ENCODE measurements at places on chromosomes 4 and X.

- DNase-seq: peak; percentile 6
Measured at GRCh38 chr4:119329835-119330620, 8.1 kb upstream of the FABP2 start.

DNA sequence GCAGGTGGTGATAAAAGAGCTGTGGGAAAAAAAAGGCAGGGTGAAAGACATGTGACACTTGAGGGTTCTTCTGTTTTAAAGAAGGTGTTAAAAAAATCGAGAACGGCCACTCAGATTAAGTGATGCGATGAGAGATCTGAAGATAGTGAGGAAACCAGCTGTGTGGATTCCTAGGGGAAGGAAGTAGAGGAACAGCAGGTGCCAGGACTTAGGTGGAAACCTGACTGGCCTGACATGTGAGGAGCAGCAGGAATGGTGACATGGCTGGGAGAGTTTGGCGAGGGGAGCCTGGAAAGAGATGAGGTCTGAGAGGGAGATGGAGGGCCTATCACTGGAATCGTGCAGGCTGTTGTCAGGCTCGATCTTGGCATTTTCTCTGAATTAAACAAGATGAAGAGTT, 55.5 kb downstream of the BMPR1B start:
- no peak for DNase-seq

DNA sequence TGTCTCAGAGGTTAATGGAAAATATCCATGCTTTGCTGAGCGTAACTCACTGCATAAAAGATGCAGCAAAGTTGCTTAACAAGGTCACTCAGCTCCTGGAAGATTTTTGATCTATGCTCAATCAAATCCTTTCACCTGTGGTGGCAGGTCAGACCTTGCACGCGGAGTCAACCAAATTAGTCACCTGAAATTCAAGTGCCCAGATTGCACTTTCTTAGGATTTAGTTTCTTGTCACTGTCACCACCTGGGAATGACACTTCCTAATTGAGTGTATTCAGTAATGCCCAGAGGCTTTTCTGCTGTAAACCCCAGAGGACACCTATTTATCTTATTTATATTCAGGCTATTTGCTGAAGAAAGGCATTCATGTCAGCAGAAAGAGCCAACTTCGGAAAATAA, 215.8 kb upstream of the SMIM31 start:
- no peak for DNase-seq

GRCh38 chr4:121790976-121791375, 10.1 kb upstream of the EXOSC9 start:
- no peak for DNase-seq

- peak; percentile 76 for DNase-seq
Measured at GRCh38 chrX:13646154-13646549, 6.8 kb upstream of the TCEANC start.

GRCh38 chr4:110172972-110173371, 25.4 kb downstream of the ELOVL6 start:
- DNase-seq: no peak

DNA sequence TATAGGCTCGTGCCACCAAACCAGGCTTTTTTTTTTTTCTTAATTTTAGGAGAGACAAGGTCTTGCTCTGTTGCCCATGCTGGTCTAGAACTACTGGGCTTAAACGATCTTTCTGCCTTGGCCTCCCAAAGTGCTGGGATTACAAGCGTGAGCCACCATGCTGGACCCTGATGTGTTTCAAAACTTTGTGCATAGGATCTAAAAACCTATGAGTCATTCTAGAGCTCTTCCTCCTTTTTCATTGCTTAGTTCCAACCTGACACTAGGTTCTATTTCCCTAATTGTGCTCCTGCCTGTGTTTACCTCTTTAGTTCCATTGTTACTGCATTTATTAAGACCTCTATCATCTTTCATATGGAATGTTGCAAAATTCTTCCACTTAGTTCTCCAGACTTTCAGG, 57.3 kb downstream of the HPGD start:
- DNase-seq: no peak

DNA sequence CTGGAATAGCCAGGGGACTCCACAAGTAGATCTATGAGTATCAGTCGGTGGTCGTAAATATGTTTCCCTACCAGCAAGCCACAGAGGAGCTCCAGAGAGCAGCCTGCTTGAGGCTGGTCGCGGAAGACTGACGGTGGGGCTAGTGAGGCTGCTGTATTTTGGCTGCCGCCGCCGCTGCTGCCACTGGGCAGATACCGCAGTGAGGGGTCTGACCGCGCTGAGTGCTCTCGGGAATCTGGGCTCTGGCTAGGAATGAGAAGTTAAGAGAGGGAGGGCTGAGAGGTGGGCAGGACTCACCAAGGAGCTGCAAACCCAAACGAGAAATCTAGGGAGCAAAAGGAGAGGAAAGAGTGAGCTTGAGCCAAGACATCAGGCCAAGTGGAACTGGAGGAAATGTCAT, at the start of gene EXOC1L:
Gene EXOC1L (plus strand): TSS at position 157 of the 400 bp plus-strand sequence. CDS start 237 bp downstream, at position 394.
- peak; percentile 72 for DNase-seq

- no peak for DNase-seq
Measured at GRCh38 chr4:26281881-26282280, 38.9 kb upstream of the RBPJ start.

GRCh38 chr4:148243837-148244236, 198.4 kb downstream of the NR3C2 start:
- DNase-seq: no peak

- DNase-seq: no peak
Measured at GRCh38 chr4:123698556-123698955, 302.0 kb downstream of the SPRY1 start.

- DNase-seq: no peak
Measured at GRCh38 chr4:103076747-103077347, at the start of gene SLC9B2. SLC9B2 (minus strand) TSS chr4:103076761; CDS start chr4:103067550, 9,211 bp downstream.

DNA sequence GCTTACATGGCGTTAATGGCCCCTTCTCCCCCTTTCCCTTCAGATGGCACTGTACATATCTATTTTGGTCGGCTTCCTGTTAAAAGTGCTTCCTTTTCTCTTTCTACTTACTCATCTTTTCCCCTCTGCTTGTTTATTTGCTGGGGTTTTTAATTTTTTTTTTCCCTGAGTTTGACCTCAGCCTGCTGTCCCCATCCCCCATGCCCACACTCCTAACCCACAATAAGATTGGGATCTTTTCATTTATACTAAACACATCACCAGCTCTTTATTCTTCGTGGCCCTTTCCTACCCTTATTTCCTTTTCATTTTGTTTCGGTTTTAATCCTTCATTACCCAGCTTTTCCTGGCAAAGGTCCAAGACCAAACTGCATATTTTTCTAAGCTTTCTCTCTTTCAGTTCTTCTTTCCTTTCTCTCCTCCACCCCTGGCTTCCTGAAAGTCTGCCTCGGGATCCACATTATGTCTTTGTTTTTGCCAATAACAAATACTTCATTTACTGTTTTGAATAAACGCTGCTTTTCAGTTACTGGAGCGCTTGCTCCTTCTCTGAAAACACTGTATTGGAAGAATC, 152.0 kb upstream of the USP9X start:
- DNase-seq: peak; percentile 64

DNA sequence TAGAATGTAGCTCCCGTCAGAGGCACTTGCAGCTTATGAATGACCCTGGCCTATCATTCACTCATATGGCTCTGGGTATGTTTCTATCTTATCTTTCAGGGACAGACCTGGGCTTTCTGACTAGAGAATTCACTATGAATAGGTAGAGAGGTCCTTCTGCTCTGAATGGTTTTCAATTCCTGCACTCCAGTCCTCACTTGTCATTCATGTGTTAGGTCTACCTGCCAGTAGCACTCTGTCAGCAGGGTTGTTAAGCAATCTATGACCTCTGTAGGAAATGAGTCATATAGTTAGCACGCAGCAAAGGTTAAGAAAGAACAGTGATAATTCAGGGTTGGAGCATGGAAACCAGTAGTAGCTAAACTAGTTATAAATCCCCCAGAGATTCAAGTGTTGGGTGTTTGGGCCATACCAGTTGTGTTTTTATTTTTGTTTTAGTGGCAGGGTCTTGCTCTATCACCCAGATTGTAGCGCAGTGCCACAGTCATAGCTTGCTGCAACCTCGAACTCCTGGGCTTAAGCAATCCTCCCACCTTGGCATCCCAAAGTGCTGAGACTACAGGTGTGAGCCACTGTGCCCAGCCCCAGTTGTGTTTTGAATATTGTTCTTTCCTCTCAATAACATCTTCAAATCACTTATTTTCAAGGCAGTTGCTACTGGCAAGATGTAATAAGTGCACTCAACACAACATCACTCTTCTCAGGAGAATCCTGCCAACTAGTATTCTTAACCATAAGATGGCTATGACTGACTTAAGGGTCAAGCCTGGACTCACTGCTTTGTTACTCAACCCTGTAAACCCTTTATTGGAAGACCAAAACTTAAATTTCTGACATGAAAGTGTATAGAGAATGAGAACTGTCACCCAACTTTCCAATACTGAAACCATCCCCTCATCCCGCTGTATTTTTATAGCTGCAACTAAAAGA, 25.1 kb downstream of the ARL13A start:
- DNase-seq: peak; percentile 26

DNA sequence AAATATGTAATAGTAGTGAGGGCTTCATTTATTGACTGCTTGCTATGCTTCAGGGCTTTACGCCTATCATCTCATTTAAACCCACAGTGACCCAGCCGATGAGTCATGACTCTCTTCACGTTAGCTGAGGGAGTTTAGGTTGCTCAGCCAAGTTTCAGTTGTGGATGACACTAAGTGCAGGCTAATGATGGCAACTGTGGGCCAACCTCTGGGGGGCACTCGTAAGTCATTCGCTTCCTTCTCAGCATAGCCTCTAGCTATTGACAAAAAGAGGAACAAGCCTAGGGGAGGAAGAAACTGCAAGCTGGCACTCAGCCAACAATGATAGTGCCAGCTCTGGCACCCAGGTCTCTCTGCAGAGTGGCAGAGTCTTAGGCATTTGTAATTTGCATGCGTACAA, 325.0 kb downstream of the ARHGAP10 start:
- peak; percentile 59 for DNase-seq

GRCh38 chrX:130716346-130716745, 186.7 kb downstream of the ENOX2 start:
- DNase-seq: peak; percentile 1

GRCh38 chr4:138267835-138268234, 25.7 kb upstream of the SLC7A11 start:
- DNase-seq: no peak

DNA sequence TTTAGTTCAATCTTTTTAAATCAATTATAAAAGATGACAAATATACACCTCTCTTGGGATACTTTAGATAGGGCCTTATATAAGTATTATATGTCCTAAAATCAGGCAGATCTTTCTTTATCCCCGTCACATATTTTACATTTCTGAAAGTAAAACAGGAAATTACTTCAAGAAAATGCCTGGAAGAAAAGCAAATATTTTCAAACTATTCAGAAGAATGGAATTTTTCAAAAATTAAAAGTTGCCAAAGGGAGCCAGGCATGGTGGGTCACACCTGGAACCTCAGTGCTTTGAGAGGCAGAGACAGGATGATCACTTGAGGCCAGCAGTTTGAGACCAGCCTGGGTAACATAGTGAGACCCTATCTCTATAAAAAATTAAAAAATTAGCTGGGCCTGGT, 34.4 kb downstream of the MGARP start:
- DNase-seq: no peak

GRCh38 chr4:108774809-108775530, 12.1 kb upstream of the ETNPPL start:
- DNase-seq: peak; percentile 51

DNA sequence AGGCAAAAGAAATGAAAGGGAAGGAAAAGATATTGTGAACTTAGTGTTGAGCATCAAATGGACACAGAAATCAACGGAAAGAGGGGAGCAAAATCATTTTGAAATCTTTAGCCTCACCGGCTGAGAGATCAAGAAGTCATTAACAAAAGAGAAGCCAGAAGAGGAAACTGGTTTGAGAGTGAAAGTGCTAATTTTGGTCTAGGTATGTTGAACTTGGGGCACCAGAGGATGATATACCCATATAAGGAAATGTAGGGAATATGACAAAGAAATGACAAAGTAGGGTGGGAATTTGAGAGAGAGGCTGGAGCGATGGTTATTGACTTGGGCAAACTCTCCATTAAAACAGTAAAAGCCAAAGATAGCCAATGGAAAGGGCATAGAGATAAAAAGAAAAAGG, 183.4 kb upstream of the ATOH1 start:
- no peak for DNase-seq

DNA sequence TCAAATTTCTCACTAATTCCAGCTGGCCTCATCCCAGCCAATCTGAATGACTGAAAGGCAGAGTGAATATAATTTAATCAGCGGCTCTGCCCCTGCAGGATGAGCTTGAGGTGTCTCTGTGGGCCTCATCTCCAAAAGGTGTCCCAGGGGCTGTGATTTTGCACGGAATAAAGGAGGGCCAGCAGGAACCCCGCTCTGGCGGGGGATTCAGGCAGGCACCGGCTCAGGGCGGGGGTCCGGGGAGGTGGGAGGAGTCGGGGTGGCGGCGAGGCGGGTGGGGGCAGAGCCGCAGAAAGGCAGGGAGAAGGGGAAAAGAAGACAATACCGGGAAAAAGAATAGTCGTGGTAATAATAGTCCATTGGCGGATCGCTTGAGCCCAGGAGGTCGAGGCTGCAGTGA, 16.0 kb upstream of the ERCC6L start:
- no peak for DNase-seq

DNA sequence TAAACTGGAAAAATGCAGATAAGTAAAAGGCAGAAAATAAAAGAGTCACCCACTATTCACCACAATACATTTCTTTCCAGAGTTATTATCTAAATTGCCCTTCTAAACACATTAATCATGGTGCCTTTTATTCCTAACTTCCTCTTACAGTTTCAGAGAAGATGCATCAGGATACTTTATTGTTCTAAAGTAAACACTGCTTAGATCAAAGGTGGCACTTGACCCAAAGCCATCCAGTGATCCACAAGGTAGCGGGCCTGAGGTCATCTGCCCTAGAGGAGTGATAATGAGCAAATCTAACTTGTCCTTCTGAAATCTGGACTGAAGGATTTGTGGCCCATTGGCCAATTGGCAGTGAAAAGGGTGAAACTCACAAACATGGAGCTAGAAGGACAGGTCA, 12.0 kb upstream of the TMEM154 start:
- no peak for DNase-seq

DNA sequence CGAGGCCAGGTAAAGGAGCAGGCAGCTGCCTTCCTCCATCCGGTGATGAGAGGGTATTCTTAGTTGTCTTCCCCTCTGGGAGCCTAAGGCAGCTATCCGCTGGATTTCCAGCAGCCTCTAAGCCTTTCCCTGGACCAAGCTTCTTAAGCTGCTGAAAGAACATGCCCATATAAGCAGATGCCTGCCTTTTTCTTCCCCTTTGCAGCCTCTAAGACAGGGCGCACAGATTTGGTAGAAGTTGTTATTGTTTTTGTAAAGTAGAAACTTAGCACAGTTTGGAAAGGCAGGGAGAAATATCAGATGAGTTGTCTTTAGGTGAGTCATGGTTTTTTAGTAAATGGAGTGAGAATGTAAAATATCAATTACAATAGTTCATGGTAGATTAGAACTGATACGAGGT, 210.8 kb downstream of the ARHGAP10 start:
- DNase-seq: peak; percentile 24

DNA sequence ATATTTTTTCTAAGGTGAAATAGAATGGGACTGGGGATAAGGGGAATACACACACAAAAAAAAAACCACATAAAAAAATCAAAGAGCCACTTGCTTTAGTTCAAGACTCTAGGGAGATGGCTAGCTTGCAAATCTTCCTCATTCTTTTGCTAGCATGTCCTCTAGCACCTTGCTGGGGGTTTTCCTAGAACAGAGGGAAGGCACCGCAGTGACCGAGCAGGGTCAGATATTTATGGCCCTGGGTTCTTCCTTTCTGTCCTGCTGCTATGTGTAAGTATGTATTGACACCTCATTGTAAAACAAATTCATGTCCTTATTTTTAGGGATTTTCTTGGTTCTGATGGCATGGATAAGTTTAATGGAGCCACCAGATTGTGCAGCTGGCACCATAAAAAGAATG, 81.2 kb downstream of the SHISA3 start:
- no peak for DNase-seq

All from astrocyte of the hippocampus (primary cell).